ENCODE measurements at places on chromosomes 7 and 10. TPM values are rescaled to one million over a fixed set of nuclear protein-coding genes. Genes with fewer than 3 reads are reported as not detected.

ZNF853 gene
- total RNA-seq = 0.42 TPM

SEMA3E gene
- total RNA-seq = not detected

STEAP1B gene
- not detected for total RNA-seq

HYAL4 gene
- not detected for total RNA-seq

CNPY1 gene
- not detected for total RNA-seq

GRCh38 chr10:24844742-24845141, 107.7 kb downstream of the PRTFDC1 start:
- no peak for DNase-seq

GRCh38 chr10:127034790-127035189, 129.6 kb downstream of the DOCK1 start:
- no peak for DNase-seq

DNA sequence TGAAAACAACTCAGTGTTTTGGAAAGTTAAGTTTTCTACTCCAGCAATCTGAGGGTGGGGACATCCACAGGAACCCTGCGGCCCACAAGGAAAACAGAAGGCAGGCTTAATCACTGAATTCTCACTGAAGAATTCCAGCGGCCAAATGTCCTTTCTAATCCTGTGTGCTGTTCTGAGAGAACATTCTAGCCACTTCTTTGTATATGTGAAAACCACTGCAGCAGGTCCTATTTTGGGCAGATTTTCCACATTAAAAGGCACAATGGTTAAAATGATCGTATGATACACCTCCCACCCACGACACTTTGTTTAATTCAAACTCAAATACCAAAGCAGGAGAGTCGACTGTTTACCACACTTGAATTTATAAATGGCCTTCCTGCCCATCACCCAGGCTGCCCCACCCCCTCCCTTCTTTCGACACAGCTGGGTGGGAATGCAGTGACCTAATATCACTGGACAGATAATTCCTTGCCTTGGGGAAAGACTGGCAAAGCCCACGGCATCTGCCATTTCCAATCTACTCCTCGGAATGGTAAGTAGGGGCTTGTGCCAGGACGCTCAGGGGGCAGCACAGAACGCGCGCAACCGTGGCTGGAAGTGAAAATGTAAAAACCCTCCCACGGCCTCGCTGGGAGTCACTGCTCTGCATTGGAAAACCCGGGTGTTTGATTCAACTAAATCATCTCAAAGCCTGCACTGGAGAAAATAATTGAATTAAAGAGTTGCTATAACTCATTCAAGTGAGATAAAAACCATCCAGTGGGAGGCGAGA, 67.0 kb downstream of the CTBP2 start:
- no peak for DNase-seq

DNA sequence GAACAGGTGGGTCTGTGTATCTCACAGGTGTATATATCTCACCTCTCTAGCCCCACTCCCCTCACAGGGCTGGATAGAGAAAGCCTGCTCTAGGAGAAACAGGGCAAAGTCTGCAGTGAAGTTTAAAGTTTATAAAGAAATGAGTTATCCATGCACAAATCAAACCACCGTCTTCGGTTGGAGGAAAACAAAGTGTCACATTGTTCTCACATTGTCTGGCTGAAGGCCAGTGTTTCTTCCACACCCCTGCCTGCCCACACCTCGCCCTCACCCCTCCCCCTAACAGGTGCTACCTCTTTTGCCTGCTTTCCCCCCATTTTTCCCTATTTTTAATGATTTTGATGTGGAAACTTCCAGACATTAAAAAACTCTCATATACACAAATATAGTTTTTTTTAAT, 25.8 kb downstream of the AQP1 start:
- no peak for DNase-seq

DNA sequence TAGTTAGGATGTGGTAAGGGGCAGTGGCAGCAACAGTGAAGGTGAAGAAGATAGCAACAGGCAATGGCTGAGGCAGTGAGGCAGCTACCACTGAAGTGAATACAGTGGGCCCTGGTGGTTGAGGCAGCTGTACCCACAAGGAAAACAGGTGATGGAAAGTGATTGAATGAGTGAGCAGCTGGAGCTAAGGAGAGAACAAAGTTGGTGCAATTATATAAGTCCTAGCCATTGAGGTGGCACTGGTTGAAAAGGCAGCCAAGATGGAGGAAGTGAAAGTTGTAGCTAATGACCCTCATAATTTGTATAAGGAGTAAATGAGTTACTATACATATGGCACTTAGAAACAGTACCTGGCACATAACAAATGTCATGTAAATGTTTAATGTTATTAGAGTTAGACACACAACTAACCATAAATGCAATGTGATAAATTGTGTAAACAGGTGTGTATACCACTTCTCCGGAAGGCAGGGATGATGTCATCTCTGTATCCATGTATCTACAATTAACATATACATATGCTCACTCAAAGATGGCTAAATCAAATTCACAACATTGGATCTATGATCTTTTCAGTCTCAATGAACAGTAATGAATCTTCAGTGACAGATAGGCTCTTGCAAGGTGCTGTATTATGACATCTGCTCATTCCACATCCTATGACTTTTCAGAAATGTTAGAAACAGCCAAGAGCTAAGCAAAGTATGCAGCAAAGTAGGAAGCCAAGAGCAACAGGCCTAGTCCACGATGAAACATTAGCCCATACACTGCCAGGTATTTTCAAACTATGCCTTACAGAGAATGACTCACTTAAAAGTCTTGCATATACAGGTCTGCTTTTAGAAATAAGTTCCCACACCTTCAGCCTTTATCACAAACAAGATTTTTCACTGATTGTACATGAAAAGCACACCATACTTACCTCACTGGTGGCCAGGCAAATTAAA, 10.7 kb downstream of the XPNPEP1 start:
- no peak for DNase-seq

GRCh38 chr7:23226844-23227450, 19.6 kb upstream of the GPNMB start:
- no peak for DNase-seq

GRCh38 chr7:47385536-47386125, 196.3 kb downstream of the TNS3 start:
- no peak for DNase-seq

- no peak for DNase-seq
Measured at GRCh38 chr10:18793951-18794350, 134.7 kb downstream of the ARL5B start.

DNA sequence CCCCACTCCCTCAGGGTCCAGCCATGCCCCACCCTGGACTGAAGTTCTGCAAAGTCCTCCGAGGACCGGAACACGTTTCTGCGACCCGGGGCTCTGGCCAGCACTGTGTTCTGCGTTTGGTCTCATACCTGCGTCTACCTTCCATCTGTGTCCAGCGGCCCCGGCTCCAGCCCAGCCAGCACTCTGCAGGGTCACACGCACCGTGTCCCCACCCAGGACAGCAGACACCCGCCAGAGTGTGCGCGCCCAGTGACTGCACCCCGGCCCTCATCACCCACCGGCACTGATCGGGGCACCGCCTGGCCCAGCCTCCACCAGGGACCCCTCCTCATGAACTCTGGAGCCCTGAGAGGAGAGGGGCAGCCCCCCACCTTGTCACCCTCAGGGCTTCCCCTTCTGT, 20.3 kb downstream of the SLC29A4 start:
- DNase-seq = no peak

DNA sequence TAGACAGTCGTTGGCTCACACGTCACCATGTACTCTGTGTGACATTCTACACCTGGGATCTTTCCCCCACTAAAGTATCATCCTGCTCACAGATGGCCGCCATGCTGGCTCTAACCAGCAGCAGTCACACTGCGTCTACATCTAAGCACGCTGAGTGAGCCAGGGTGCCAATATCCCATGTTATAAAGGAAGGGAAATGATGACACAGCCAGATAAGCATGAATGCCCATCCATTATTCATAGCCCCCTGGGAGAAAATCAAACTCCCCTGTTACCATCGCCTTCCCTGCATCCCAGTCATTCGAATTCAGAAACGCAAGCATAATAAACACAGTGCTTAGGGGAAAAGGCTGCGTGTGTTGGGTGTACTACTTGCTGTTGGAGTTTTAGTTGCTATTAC, 698.2 kb upstream of the AUTS2 start:
- no peak for DNase-seq

- no peak for DNase-seq
Measured at GRCh38 chr10:61332581-61332980, 120.6 kb downstream of the TMEM26 start.

- no peak for DNase-seq
Measured at GRCh38 chr7:69880840-69881239, 282.6 kb downstream of the AUTS2 start.
